ENCODE measurements at places on chromosomes 5 and 9.

- no peak for DNase-seq
Observed at GRCh38 chr9:107309271-107309670, 26.2 kb downstream of the RAD23B start.

- DNase-seq = no peak
Observed at GRCh38 chr5:173065155-173065554, 9.0 kb downstream of the CREBRF start.

- DNase-seq = no peak
Observed at GRCh38 chr9:12798066-12798770, 23.4 kb downstream of the LURAP1L start.

DNA sequence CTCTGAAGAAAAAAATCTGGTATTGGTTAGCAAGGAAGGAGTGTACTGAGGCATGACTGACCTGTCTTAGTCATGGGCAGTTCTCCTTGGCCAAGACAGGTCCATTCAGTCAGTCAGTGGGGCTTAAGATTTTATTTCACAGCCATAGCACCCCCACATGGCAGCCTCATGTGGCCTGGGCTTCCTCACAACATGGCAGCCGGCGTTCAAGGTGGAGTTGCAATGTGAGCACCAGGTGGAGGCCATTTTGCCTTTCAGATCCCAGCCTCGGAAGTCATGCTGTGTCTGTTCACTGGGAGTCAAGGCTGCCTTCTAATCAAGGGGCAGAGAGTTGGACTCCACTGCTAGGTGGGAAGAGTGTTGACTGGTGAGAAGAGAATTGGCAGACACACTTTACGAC is 10.3 kb upstream of the CARD19 start:
- no peak for DNase-seq

DNA sequence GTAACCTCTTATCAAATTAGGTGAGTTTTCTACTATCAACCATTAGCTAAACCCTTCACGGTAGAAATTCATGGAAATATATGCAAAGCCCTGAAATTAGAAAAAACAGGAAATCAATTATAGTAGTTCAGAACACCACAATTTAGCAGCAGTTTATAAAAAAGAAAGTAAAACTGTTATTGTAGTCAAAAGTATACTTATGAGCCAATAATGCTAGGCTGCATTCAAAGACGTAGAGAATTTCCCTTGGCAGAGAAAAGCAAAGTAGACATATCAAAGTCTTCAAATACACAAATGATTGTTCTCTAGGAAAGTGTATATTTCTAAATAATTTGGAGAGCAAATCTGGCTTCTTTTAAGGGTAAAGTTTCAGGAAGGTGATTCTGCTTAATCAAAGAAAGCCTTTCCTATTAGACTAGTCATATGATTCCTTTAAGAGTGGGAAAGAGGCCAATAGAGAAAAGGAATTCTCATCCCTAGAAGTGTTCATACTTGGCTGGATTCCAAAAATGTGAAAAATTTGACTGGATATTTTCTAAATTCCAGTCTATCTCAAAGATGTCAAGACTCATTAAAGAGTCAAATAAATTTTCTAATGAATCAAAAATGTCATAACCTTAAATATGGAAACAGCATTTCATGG is 185.5 kb downstream of the SMC2 start:
- DNase-seq = no peak

- DNase-seq = no peak
Observed at GRCh38 chr5:4375640-4376039, 764.5 kb upstream of the ADAMTS16 start.

- DNase-seq = no peak
Observed at GRCh38 chr5:152144556-152144955, 219.9 kb upstream of the GLRA1 start.

GRCh38 chr5:94855543-94855942 is 237.1 kb downstream of the SLF1 start:
- DNase-seq = no peak

- DNase-seq = no peak
Observed at GRCh38 chr5:60444661-60445360, 255.2 kb downstream of the DEPDC1B start.

- no peak for DNase-seq
Observed at GRCh38 chr5:14545308-14545707, 36.3 kb upstream of the OTULINL start.

- no peak for DNase-seq
Observed at GRCh38 chr5:150607991-150608390, 32.5 kb upstream of the SYNPO start.

GRCh38 chr5:54705994-54706653 is 188.6 kb downstream of the SNX18 start:
- DNase-seq = no peak

- DNase-seq = no peak
Observed at GRCh38 chr5:106185661-106186081, 1485.1 kb downstream of the EFNA5 start.

GRCh38 chr5:106195679-106196474 is 1474.9 kb downstream of the EFNA5 start:
- DNase-seq = no peak

GRCh38 chr5:60823574-60823973 is 20.5 kb downstream of the ELOVL7 start:
- no peak for DNase-seq

DNA sequence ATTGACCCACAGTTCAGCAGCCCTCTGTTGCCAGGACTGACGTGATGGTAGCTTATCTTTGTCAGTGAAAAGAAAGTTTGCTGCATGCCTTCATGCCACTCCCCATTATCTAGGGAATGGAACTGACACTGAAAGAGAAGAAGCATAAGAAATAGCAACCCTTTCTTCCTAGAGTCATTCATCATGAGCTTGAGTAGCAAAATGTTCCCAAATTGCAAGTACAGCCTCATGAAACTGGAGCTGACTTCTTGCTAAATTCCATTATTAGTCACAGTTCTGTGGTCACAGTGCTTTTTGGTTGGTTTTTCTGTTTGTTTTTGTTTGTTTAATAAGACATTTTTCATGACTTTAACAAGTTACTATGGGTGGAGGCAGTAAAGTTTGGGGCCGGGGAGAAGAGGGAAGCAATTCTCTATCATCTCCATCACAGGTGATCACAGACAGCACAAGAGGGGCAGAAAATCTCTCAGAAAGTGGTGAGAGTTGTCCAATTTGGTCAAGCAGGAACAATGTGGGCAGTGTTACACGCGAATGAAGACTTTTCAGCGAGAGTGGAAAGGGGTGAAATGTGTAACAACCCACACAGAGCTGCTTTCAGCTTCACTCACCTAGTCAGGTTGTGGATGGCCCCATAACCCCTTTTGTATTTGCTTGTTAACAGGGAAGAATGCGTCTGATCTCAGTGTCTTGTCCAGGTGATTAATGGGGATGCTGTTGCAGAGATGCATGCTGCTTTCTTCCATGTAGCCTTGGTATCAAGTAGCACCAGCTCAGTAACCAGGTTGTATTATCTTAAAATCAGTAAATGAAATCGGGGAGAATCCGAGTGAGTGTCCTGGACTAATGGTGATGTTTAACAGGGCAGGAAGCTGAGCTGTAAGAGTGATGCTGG is 440.4 kb downstream of the DMRT2 start:
- no peak for DNase-seq

- DNase-seq = no peak
Observed at GRCh38 chr5:31853398-31854135, 214.6 kb downstream of the PDZD2 start.

- DNase-seq = no peak
Observed at GRCh38 chr9:18236336-18236735, 237.6 kb upstream of the ADAMTSL1 start.

- DNase-seq = no peak
Observed at GRCh38 chr5:93151896-93152295, 429.1 kb downstream of the NR2F1-AS1 start.

GRCh38 chr9:79395228-79395627 is 176.5 kb upstream of the TLE4 start:
- DNase-seq = no peak

GRCh38 chr5:112915831-112916230 is 6.2 kb downstream of the REEP5 start:
- DNase-seq = no peak

- no peak for DNase-seq
Observed at GRCh38 chr9:90773617-90774016, 28.0 kb upstream of the SYK start.

All from iPS DF 19.7 (cell line).